ENCODE measurements at places on chromosomes 12 and 14.

GRCh38 chr14:54232735-54233134, 164.1 kb upstream of the CDKN3 start:
- DNase-seq, result no peak

- DNase-seq, result no peak
Observed at GRCh38 chr12:28253161-28253641, 62.9 kb downstream of the CCDC91 start.

- no peak for DNase-seq
Observed at GRCh38 chr14:103806805-103807204, 40.6 kb downstream of the PPP1R13B start.

DNA sequence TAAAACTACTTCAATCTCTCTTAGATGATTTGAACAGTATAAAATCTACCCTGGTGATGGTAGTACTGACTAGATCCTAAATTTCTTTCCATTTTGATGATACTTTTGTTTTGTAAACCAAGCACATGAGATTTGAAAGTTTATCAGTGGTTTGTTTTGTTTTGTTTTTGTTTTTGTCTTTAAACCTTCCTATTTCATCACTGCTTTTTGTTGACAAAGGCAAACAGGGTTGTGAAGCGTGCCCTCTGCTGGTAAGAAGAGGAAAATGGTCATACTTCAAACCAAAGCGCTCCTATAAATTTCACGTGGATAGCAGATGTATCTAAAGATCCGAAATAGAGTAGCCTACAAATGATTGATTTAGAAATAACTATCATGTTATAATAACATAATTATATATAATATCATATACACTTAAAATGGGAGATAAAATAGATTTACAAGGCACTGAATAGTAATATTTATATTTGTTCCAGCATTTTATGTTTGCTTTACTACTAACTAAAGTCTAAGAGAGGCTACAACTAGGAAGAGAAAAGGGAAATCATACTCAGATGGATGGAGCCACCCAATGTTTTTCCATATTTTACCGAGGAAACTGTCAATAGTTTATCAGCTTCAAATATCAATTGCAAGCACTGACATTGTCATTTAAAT, 254.0 kb upstream of the USP15 start:
- peak; percentile 51 for DNase-seq

DNA sequence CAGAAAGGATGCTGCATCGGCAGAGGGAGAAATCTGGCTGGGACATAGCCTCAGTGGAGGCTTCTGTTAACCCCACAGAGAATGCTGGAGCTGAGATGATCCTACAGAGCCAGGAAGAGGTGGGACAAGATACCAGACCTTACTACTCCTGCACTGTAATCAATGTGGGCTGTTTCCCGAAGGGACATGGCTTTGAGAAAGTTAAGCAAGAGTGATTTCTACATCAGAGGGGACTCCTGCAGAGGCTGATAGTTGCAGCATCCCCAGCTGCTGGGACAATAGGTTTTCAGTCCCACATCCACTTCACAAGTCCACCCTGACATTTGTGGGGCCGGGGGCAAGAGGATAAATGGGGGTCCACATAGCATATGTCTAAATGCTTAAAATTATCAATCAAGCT, 22.5 kb upstream of the CMKLR1 start:
- DNase-seq, result no peak

DNA sequence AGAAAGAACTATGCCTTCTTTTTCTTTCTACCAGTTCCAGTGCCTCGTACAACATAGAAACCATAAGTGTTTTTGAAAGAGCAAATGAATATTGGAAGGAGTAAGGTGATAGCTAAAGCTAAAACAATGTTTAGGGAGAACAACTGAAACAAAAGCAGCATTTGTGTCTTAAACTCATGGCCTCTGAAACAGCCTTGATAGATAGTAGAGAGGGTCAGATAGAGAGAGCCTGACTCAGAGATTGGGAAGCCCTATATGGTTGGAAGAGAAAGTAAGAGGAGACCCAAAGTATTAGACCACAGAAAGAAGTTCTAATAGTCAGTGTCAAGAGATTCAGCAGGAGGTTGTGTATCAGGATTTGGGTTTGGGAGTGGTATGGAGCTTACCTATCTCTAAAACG, 79.6 kb upstream of the IFNG-AS1 start:
- DNase-seq, result no peak

DNA sequence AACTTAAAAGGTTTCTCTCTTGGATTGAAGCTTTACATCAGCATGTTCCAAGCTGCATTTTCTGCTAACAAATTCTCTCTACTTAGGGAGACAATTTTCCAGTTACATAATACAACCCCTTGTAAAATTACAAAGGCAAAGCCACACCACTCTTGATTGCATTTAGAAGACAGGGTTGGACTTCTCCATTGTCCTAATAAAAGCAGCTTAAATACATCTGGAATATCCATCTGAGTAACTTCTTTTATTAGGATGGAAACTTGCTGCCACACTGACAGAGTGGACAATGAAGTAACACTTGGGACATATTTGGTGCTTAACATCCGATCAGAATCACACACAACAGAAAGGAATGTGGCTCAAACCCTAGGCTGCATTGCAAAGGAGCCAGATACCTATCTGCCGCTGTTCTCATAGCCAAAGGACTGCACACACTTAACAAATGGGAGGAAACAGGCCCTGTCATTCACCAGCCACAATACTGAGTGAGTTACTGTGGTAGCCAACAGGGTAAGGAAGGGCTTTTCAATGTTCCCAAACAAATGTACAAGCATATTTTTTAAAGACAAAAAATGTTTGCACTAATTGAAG, 157.2 kb downstream of the PAX9 start:
- DNase-seq, result no peak

DNA sequence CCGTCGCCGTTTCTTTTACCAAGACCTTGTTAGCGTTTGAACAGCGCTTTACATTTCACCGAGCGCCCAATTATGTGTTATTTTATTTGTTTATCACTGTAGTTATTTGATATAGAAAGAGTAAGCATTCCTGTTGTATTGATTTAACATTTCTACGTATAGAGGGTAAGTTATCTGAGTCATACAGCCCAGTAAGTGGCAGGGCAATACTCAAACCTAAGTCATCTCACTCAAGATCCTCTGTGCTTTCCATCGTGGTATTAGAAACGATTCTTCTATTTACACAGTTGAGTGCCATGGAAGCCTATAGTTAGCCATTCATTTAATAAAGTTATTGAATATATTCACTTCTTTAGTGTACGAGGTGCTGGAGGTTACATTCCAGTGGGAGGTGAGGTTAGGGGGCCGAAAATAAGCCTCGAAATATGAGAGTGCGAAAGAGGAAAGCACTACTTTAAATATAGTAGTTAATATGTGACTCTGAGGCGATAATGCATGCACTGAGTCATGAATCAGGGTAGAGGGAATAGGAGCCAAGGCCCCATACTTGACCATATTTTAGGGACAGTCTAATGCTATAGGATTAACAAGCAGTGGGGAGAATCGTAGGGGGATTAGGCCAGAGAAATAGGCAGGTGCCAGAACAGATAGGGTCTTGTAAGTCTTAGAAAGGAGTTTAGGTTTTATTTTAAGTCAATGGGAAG, 629 bp downstream of the RAD51AP1 start:
- no peak for DNase-seq

DNA sequence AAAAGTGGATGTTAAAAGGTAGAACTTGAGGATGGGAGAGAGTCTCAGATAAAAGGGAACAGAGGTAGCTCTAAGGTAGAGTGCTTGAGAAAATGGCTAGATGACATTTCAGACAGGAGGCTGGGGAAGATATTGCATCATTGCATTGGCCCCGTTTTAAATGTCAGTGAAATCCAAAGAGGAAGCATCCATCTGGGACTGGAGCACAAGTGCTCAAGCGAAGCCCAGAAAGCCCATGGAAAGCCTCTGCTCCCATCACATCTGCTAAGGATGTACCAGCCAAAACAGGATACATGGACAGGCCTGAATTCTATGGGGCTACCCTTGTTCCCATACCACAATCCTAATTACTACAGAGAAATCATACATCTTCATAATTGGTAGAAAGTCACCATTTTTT, 581.5 kb upstream of the TMEM132C start:
- no peak for DNase-seq

DNA sequence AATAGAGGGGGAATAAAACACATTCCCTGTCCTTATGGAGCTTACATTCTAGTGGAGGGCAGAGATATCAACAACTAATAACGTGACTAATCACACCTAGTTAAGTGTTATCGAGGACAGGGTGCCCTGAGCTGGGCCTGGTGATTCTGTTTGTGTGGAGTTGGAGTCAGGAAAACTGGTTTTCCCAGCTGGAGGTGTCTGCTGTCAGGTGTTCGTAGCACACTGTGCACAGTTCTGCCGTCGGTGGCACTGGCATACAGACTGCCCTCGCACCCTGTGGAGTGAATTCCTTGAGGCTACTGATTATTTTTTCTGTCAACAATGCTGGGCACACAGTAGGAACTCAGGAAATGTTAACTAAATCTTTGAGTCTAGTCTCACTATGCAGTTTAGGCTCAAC, 900 bp upstream of the MTERF2 start:
- no peak for DNase-seq

GRCh38 chr14:93305725-93306418, 27.0 kb downstream of the BTBD7 start:
- DNase-seq, result no peak

- DNase-seq, result no peak
Observed at GRCh38 chr12:124311292-124312109, 16.6 kb downstream of the RFLNA start.

DNA sequence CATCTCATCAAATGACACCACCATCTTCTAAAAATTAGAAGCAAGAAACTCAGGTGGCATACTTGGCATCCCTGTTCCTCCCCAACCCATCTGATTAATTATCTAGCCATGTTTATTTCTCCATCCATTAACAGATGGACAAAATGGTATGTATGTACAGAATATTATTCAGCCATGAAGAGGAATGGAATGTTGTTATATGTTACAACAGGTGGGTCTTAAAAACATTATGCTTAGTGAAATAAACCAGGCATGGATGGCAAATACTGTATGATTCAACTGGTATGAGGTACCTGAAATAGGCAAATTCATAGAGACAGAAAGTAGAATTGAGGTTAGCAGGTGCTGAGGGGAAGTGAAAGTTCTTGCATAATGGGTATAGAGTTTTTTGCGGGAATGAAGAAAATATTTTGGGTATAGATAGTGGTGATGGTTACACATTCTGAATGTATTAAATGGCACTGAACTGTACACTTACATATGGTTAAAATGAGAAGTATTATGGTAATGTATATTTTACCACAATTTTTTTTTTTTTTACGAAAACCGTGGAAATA, 17.5 kb downstream of the YY1 start:
- no peak for DNase-seq

- DNase-seq, result no peak
Observed at GRCh38 chr14:100813291-100813690, 12.6 kb upstream of the MEG3 start.

DNA sequence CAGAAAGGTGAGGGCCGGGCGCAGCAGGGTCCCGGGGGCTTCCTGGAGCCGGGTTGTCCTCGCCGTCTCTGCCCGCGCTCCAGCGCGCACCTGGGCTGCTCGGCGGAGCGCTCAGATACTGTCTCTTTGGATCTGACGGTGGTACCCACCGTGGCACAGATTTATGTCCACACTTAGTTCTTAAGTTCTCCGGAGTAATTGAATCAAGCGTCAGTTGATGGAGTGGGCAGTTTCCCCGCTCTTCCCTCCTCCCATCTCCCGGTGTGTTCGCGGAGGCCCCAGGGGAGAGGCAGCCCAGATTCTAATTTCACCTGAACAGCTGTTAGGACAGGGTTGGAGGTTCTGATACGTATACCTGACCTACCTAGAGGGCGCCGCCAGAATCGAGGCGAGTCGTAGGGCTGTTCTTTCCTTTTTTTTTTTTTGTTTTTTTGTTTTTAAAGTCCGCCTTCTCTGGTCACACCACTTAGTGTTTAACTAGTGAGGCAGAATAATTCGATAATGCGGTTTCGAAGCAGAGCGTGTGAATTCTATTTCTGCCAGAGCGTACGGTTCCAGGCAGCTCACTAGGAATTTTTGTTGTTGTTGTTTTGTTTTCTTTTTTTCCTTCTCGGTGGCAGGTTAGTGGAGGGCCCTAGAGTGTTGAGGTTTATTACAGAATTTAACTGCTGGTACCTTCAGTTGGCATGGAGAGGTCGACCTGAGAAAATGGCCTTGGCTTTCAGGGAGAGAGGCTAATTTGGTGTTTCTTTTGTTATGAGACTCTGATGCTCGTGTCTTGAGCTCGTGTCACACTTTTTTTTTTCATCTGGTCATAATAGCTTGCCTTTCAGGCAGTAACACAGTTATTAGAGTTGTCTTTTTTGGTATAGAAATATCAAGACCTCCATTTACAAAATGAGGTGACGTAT, 22.3 kb upstream of the GNS start:
- no peak for DNase-seq

DNA sequence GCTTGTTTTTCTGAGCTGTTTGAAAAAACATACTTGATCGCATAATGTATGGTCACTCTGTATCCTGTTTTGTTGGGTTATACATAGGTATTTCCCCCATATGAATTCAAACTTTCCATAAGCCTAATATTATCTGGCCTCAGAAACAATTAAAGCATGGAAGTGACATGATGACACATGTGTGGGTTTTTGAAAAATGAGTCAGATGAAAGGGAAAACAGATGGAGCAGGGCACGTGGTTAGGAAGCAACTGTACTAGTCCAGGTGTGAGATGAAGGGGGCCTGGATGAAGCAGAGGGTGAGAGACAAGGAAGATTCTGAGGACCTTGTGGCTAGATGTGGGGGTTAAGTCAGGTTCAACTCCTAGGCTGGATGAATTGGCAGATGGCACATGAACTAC, 92.7 kb upstream of the DNM1L start:
- no peak for DNase-seq

DNA sequence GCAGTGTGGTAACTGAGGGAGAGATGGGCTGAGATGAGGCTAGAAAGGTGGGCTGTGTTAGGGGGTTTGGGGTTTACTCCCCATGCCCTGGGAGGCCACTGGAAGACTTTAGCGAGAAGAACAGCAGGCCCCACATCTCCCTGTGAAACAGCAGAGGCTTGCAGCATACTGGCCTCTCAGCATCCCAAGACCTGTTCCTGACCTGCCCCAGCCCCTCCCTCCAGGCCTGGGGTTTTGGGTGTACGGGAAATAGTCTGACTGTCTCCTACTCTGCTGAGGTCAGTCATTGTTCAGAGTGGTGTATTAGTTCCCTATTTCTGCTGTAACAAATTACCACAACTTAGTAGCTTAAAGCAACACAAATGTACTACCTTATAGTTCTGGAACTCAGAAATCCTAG, 103.5 kb upstream of the HIF1A start:
- no peak for DNase-seq

- no peak for DNase-seq
Observed at GRCh38 chr14:105066240-105067071, 1.2 kb upstream of the GPR132 start.

DNA sequence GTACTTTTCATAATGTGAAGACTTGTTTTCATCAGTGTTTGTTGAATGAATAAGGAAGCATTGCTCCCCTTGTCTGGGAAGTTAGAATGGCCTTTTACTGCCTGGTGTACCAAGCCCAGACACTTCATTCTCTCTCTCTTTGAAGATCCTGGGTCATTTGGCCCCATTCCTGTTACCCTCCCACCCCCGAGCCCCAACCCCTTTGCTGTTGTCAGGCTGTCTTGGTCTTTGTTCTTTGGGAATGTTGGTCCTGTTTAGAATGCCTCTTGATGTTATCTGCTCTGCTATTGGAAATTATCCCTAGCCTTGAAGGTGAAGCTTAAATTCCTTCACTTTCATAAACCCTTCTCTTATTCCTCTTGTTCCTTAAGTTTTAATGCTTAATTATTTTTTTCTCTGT, 13.8 kb downstream of the DERA start:
- DNase-seq, result no peak
